ENCODE measurements at places on chromosomes 4 and X.

DNA sequence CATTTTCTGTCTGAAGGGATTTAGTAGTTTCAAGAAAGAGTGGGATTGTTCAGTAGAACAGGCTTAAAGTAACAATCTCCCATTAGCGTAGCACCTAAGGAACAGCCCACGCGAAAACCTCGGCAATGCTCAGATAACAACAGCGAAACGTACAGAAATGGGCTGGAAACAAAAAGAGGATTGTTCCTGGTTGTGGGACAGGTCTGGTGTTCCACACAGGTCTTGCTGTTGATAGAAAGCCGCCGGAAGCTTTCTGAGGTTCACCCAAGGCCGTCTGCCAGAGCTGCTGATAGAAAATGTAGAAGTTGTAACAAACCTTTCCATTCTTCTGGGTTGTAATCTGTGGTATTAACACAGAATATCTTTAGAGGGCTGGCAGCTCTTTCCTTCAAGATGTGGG, 69.4 kb upstream of the CLCN4 start:
- DNase-seq, result no peak

GRCh38 chrX:131779306-131779705, 235.4 kb downstream of the OR13H1 start:
- DNase-seq, result no peak

- DNase-seq, result no peak
Measured at GRCh38 chrX:73262991-73263390, 48.3 kb upstream of the NAP1L2 start.

DNA sequence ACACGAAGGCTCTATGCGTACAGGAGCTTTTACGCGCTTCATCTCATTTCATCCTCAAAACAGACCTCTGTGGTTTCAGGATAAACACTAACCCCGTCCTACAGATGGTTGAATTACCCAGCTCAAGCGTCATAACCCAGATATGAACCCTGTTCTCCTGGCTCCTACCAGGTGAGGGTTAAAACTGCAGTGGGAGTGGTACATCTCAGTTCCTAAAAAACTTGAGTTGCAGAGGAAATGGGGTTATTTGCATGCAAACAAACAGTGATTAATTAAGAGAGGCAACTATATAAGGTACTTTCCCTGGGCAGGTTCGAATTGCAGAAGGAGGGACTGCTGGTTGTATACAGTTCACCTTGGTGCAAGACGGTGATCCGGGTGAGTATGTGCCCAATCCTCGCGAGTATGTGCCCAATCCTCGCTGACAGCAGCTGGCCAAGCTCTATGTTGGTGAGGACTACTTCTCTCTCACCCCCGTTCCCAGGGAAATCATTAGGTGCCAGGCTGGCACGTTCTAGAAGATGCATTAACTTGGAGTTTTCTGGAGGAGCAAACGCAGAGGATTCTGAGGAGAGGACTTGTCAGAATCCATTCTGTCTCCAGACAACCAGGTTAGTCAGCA, 72.6 kb downstream of the FHDC1 start:
- no peak for DNase-seq

- no peak for DNase-seq
Measured at GRCh38 chr4:70556856-70557255, 35.2 kb upstream of the AMBN start.

DNA sequence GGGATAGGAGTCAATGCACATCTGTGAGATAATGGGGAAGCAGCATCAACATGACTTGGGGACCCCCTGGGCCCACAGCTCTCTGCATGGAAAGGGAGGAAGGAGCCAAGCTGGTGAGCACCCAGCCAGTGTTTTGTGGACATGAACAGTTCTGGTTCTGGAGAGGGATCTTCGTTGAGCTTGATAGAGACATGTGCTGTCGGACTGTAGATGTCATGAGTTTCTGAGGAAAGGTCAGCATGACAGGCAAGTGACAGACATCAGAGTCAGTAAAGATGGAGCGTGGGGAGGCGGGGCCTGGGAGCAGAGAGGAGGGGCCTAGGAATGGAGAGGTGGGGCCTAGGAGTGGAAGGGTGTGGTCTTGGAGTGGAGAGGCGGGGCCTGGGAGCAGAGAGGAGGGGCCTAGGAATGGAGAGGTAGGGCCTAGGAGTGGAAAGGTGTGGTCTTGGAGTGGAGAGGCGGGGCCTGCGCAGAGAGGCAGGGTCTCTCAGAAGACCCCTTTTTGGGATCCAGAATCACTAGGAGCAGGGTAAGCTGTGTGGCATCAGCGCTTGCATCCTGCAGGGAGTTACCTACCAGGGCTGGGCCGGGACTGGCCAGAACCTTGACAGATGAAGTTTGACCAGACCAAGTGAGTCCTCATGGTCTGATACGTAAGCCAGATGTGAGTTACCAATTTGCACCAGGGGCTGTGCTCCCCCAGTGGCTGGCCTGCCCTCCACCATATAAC, 33.7 kb downstream of the PIGG start:
- DNase-seq, result peak; percentile 58

- no peak for DNase-seq
Measured at GRCh38 chr4:158521484-158522088, at the start of gene RXFP1. RXFP1 (plus strand) TSS chr4:158521882; CDS start chr4:158521977, 95 bp downstream.

- DNase-seq, result no peak
Measured at GRCh38 chr4:6191448-6192130, 8.8 kb downstream of the JAKMIP1 start.

DNA sequence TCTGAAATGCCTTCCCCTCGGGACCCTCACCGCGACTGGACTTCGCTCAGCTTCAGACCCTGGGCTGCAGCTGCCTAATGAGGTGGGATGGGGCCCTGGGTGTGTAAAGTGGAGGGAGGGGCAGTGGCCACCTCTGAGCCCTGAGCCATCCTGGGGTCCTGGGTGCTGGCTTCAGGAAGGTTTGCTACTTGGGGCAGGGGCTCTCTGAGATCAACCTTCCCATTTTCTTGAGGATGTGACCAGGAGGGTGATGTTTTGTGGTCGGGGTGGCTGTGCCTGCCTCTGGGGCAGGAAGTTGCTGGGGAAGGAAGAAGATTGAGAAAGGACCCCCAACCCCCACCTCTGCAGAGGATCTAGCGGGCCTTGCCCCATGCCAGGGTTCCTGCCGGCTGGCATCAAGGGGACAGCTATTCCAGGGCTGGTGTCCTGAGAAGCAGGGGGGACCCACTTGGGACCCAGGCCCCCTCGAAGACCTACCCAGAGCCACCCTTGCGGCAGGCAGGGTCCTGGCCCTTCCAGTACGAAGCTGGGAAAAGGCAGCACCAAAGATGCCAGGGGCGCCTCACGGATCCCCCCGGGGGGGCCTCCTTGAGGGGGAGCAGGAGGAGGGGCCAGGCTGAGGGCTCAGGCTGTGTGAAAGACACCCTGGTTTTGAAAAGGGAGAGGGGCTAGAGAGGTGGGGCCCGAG, 6.5 kb downstream of the SH3BP2 start:
- DNase-seq, result no peak

GRCh38 chr4:110617646-110618580, 5.0 kb downstream of the PITX2 start:
- no peak for DNase-seq

DNA sequence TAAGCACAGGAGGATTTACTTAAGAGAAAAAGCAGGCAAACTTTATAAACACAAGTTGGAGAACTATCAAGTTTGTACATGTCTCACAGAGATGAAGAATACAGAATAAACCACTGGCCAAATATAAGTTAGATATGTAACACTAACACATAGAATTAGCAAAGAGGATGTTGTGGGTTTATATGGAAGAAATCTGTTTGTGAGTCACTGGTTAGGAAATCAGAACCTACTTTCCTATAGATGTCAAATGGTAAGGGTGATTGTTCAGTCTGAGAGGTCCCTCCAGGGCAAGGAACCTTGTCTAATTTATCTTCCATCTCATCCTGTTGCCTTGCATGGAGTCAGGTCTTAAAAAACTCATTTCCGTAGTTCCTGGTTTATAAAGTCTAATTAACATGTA, 14.8 kb upstream of the ART3 start:
- DNase-seq, result no peak

- DNase-seq, result no peak
Measured at GRCh38 chr4:29085748-29086147, 1634.4 kb upstream of the PCDH7 start.

GRCh38 chrX:112863850-112864249, 23.2 kb upstream of the AMOT start:
- DNase-seq, result no peak

DNA sequence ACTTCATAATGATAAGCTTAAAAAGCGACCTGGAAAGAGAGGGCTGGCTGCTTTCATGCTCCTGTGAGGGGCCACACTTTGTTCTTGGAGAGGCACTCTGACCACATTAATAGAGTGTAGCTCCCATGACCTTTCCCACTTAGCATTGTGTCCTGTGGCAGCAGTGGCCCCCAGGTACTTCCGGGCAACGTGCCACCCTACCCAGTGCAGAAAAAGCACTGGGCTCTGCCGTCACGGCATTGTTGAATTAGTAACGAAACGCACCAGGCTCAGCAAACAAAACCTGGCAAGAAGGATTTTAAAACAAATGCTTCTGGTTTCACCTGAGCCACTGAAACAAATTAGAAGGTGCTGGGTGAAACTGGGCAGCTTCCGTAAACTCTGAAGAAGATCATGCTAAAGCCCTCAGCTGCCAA, 5.4 kb upstream of the SORBS2 start:
- no peak for DNase-seq

DNA sequence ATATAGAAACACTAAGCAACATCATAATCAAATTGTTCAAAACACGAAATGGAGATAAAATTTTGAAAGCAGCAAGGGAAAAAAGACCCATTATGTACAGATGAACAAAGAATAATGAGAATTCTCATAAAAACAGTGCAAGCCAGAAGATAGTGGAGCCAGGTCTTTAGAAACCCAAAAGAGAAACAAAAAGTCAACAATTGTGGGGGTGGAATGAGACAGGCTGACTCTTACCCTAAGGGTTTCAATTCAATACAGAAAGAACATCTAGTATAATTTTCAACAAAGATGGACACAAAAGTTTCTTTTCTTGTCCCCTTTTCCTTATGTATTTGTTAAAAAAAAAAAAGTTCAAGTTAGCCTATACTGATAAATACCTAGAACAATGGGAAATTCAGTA, 34.0 kb upstream of the MAGEB2 start:
- no peak for DNase-seq

- no peak for DNase-seq
Measured at GRCh38 chr4:113677325-113677724, 84.2 kb downstream of the CAMK2D start.

- no peak for DNase-seq
Measured at GRCh38 chr4:2373532-2373931, 44.9 kb downstream of the ZFYVE28 start.

GRCh38 chrX:72130762-72131250, 909 bp downstream of the RTL5 start:
- no peak for DNase-seq

Measured in 8988T (cell line).